B cell (primary cell): ENCODE measurements at places on chromosomes 7 and 10.

DNA sequence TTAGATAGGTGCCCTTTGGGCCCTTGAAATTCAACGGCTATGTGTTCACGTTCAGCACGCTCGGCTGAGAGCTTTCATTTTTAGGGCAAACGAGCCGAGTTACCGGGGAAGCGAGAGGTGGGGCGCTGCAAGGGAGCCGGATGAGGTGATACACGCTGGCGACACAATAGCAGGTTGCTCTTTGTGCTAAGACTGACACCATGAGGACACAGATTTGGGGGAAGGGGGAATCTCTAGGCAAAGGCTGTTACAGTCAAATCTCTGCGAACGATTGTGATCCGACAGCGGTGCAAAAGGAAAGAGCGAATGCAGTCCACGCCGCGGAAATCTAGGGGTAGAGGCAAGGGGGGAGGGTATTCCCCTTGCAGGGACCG is 667 bp downstream of the KLLN start:
- no peaks in the 10 kb centered on the region for H3K27me3 ChIP-seq
- no peaks in the 10 kb centered on the region for H3K36me3 ChIP-seq
- peaks cover 20% of the 10 kb centered on the region for H3K4me1 ChIP-seq
- H3K27ac ChIP-seq = peak overlapping the region; percentile 84

GRCh38 chr10:70827086-70827757 is 11.5 kb downstream of the SGPL1 start:
- H3K4me3 ChIP-seq = no peak overlapping the region
- no peaks in the 10 kb centered on the region for H3K27me3 ChIP-seq
- H3K36me3 ChIP-seq = peaks cover 3% of the 10 kb centered on the region

DNA sequence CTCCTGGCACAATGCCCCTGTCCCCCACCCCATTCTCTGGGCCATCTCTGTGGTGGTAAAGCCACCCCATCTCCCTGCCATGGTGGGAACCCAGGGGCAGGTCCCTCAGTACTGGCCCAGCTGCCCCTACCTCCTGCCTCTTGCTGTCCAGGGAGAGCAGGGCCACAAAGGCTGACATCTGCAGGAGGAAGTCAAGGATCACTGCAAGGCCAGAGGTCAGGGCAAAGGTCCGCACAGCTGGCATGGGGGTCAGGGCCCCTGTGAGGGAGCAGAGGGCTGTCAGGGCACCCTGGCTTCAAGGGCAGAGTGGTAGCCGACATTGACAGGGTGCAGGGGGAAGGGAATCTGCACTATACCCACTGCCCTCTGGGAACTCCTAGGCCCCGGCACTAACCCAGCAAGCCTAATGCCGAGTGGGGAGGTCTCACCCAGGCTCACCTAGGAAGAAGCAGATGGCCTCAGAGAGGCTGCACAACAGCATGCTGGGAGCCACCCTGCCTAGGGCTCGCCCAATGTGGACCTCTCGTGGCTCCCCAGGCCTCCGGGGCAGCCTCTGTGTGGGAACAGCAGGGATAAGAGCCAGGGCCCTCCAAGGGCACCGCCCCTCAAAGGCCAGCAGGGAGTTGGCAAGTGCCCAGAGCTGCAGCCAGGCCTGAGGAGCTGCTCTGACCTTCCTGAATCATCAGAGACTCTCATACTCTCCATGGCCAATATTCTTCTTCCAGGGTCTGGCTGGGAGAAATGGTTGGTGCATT is 7.7 kb downstream of the NPC1L1 start:
- H3K4me3 ChIP-seq = no peak overlapping the region
- no peak overlapping the region for H3K27ac ChIP-seq
- H3K27me3 ChIP-seq = no peaks in the 10 kb centered on the region

GRCh38 chr10:61159253-61159652 is 215.3 kb upstream of the RHOBTB1 start:
- no peak overlapping the region for H3K4me3 ChIP-seq
- no peaks in the 10 kb centered on the region for H3K27me3 ChIP-seq
- no peak overlapping the region for H3K27ac ChIP-seq
- no peaks in the 10 kb centered on the region for H3K36me3 ChIP-seq
- no peaks in the 10 kb centered on the region for H3K4me1 ChIP-seq
- DNase-seq = no peak

DNA sequence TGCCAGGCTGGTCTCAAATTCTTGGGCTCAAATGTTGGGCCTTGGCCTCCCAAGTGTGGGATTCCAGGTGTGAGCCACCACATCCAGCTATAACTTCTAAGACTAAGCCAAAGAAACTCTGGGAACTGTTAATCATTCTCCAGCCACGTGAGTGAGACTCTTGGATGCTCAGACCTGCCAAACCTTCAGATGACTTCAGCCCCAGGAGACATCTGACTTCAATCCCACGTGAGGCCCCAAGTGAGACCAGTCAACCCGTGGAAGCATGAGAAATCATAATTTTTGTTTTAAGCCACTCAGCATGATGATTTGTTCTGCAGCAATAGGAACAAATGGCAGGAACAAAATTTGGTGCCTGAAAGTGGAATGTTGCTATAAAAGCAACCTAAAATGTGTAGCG is 4.3 kb upstream of the PCBD1 start:
- H3K27me3 ChIP-seq = no peaks in the 10 kb centered on the region
- peaks cover 5% of the 10 kb centered on the region for H3K4me1 ChIP-seq
- DNase-seq = no peak
- no peak overlapping the region for H3K4me3 ChIP-seq

GRCh38 chr7:158633055-158633956 is 45.7 kb upstream of the PTPRN2 start:
- no peaks in the 10 kb centered on the region for H3K27me3 ChIP-seq
- peaks cover 14% of the 10 kb centered on the region for H3K4me1 ChIP-seq
- no peak overlapping the region for H3K27ac ChIP-seq
- no peaks in the 10 kb centered on the region for H3K36me3 ChIP-seq
- no peak overlapping the region for H3K4me3 ChIP-seq
- no peak for DNase-seq

DNA sequence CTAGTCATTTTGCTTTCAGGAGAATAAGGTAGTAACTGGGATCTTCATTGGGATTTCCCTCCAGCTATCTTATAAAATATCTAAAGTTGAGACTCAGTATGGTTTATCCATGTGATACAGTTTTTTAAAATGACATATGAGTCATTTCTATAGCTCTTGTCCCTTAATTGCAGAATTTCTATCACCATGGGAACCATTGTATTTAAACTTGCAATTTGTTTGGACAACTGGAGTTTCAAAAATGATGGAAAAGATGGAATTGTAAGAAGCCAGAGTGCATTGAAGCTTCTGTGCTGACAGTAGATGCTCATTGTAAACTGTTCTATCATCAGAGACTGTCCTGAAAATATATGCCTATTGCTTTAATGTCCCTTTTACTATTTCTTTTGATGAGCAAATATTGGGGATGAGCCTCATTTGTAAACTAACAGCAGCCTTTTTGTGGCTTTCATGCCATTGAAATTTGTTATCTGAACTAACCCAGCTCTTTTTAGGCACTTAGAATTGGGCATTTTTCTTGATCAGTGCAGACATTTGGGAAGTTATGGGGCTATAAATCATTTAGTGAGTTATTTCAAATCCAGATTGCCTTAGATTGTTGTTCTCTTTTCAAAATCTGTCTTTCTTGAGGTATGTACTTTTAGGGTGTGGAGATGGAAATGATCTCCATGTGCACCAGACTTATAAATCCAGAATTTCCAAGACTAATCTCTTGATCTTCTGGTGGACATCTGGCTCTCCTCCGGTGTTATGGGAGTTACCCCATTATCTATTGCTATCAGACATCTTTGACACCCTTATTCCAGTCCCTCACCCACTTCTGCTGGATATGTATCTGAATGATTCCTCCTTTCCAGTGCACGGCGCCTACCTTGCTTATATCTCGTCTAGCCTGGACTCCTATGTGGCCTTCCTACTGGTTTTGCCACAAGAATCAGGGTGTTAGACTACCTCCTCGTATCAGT is 159.0 kb downstream of the SND1 start:
- DNase-seq = no peak
- H3K27me3 ChIP-seq = no peaks in the 10 kb centered on the region
- no peak overlapping the region for H3K4me3 ChIP-seq
- no peaks in the 10 kb centered on the region for H3K4me1 ChIP-seq
- peaks cover 3% of the 10 kb centered on the region for H3K36me3 ChIP-seq

- no peak for DNase-seq
- H3K4me1 ChIP-seq = no peaks in the 10 kb centered on the region
- H3K36me3 ChIP-seq = no peaks in the 10 kb centered on the region
- H3K27ac ChIP-seq = no peak overlapping the region
- no peak overlapping the region for H3K4me3 ChIP-seq
- no peaks in the 10 kb centered on the region for H3K27me3 ChIP-seq
Observed at GRCh38 chr10:80443531-80443974, 10.6 kb upstream of the TSPAN14 start.

- H3K27me3 ChIP-seq = no peaks in the 10 kb centered on the region
- H3K27ac ChIP-seq = no peak overlapping the region
- no peak overlapping the region for H3K4me3 ChIP-seq
Observed at GRCh38 chr7:56174346-56174874, 58.2 kb upstream of the NUPR2 start.

GRCh38 chr10:59724098-59724938 is 14.7 kb upstream of the SLC16A9 start:
- H3K27me3 ChIP-seq = no peaks in the 10 kb centered on the region
- no peaks in the 10 kb centered on the region for H3K4me1 ChIP-seq
- no peak for DNase-seq
- H3K36me3 ChIP-seq = no peaks in the 10 kb centered on the region

DNA sequence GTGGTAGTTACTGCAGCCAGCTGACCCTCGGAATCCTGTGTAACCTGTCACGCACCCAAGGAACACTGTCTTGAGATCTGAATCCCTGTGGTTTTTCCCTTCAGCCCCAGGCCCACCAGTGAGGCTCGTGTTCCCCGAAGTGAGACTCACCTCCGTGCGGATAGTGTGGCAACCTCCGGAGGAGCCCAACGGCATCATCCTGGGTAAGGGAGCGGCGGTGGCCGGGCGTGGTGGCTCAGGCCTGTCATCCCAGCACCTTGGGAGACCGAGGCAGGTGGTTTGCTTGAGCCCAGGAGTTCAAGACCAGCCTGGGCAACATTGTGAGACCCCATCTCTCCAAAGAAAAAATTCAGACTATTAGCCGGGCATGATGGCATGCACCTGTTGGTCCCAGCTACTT is 549.9 kb upstream of the FOXK1 start:
- no peak for DNase-seq
- H3K27ac ChIP-seq = no peak overlapping the region
- no peaks in the 10 kb centered on the region for H3K4me1 ChIP-seq
- H3K27me3 ChIP-seq = no peaks in the 10 kb centered on the region
- no peak overlapping the region for H3K4me3 ChIP-seq

- no peak overlapping the region for H3K27ac ChIP-seq
- no peaks in the 10 kb centered on the region for H3K27me3 ChIP-seq
- no peak overlapping the region for H3K4me3 ChIP-seq
Observed at GRCh38 chr10:18419945-18420344, 231.4 kb downstream of the NSUN6 start.

GRCh38 chr7:47946581-47947354 is 1.5 kb downstream of the PKD1L1 start:
- H3K4me1 ChIP-seq = no peaks in the 10 kb centered on the region
- no peak overlapping the region for H3K27ac ChIP-seq
- no peaks in the 10 kb centered on the region for H3K36me3 ChIP-seq
- H3K4me3 ChIP-seq = no peak overlapping the region
- no peaks in the 10 kb centered on the region for H3K27me3 ChIP-seq
- DNase-seq = no peak

DNA sequence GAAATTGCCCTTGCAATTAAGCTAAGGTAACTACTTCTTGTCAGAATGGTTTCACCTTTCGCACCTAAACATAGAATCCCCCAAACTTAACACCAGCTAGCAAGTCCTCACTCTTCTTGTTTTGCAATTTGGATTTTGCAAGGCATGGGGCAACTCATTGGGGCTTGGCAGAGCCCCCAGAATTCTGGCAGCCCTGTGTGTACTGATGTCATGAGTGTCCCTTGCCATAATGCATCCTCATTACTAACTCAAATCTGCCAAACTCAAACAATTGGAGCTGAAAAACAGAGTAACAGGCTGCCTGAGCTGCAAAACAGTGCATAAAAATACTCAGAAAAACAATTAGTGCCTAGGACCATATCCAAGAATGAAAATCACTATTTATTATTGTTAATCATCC is 7.9 kb upstream of the XPNPEP1 start:
- no peaks in the 10 kb centered on the region for H3K36me3 ChIP-seq
- H3K4me1 ChIP-seq = no peaks in the 10 kb centered on the region
- H3K27me3 ChIP-seq = no peaks in the 10 kb centered on the region
- DNase-seq = no peak

DNA sequence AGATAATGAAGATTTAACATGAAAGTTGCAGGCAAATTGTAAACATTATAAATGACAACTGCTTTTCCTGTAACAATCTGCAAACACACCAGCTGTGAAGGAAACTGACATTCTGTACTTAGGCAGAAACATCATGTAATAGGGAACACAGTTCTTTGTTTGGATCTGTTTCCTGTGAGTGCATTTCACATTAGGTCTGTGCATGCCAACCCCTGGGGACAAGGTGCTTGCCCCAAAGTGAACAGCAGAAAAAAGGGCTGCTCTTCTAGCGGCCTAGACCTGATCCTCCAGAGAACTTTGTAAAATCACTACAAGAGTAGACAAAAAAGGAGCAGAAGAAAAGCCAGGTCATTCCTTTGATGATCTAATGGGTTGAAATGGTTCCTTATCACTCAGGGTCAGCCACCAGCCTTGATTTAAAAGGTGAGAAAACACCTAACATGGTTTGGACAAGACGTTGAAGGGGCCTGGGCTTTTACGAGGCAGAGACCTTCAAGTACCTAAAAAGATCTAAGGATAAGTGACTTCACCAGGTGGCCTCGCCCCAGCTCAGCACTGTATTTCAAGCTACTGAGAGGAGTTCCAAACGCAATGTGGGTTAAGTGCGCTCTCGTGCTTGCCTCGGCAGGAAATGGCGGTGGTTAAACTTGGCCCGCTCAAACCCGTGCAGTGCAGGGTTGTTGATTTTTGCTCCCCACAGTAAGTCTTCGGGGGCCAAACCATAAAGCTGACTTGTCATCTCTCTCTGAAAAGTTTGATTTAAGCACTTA is 249.7 kb downstream of the CREB5 start:
- no peaks in the 10 kb centered on the region for H3K27me3 ChIP-seq
- no peak overlapping the region for H3K27ac ChIP-seq
- DNase-seq = no peak
- H3K4me3 ChIP-seq = no peak overlapping the region
- no peaks in the 10 kb centered on the region for H3K36me3 ChIP-seq
- H3K4me1 ChIP-seq = peaks cover 2% of the 10 kb centered on the region

DNA sequence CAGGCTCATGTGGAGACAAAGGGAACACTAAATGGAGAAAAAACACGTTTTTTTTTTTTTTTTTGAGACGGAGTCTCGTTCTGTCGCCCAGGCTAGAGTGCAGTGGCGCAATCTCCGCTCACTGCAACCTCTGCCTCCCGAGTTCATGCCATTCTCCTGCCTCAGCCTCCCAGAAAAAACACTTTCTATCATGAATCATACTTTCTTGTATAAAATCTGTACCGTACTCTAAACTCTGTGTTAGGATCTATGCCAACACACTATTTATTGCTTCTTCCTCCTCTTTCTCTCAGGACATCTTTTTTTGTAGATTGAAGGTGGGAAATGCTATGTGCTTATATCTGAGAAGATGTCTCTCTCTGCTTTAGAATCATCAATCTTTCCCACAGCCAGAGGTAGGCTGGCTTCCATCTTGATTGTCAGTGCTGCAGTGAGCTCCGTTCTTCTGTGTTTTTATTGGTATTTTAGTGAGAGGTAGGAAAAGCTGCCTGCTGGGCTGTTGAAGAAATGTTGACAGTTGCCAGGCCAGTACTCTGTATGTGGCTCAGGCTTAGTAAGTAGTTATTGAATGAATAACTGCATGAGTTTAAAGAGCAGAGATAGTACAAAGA is 101.1 kb downstream of the GPR85 start:
- DNase-seq = no peak
- no peak overlapping the region for H3K4me3 ChIP-seq
- no peak overlapping the region for H3K27ac ChIP-seq
- H3K4me1 ChIP-seq = peaks cover 27% of the 10 kb centered on the region
- no peaks in the 10 kb centered on the region for H3K27me3 ChIP-seq
- no peaks in the 10 kb centered on the region for H3K36me3 ChIP-seq
